Caco-2 (cell line): ENCODE measurements at places on chromosomes 1 and 21. TPM values are rescaled to one million over a fixed set of nuclear protein-coding genes. Genes with fewer than 3 reads are reported as not detected.
A peak's percentile ranks its signal among the peaks of the same experiment; 100 is the strongest.

DNA sequence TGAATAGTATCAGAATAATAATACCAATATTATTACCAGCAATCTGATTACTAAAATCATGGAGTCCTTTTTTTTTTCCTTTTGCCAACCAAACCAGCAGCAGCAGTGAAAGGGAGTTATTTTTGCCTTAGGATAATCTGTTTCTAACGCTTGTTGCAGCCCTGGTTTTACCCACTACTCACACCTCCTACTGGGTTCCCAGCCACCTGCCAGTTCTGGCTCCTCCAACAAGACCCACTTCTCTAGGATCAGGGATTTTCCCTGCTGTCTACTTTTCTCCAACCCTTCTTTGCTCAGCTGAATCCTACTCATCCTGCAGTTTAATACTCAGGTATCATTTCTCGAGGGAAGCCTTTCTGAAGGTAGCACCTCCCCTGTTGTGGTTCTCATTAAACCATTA lies 96.8 kb upstream of the BCAR3 start:
- DNase-seq: no peak

GRCh38 chr1:3541936-3542335 lies 69.4 kb downstream of the MEGF6 start:
- DNase-seq: no peak

GRCh38 chr1:168751195-168751650 lies 22.2 kb upstream of the DPT start:
- no peak for DNase-seq

Gene TRIM17
- total RNA-seq: 4.0 and 4.5 TPM in 2 replicates

Gene DENND2D
- total RNA-seq: 20.4 and 23.2 TPM in 2 replicates

Gene SPRR3
- total RNA-seq: 0.70 and 1.0 TPM in 2 replicates

Gene MRPS6
- total RNA-seq: 102 and 104 TPM in 2 replicates

Gene HHAT
- total RNA-seq: 3.9 and 4.3 TPM in 2 replicates

DNA sequence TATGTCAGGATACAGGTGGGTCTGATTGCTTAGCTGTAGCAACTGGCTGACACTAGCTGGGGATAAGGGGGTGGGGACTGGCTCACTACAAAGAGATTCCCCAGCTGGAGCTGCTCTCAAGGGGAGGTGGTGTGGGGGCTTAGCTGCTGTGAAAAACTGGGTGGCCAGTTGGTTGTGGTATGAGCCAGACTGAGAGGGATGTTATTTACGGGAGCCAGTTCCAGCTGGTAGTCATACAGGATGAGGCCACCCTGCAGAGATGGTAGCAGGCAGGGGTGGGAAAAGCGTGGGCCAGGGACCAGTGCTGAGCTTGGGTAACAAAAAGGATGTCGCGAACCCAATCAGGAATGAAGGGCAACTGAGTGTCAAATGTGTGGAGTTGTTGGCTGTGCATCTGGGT lies 204.0 kb upstream of the C21orf91 start:
- no peak for DNase-seq

Gene SNX7
- total RNA-seq: 16.1 and 17.5 TPM in 2 replicates

GRCh38 chr1:111449703-111450017 lies 396 bp downstream of the ATP5PB start:
- DNase-seq: no peak

Gene PRDM15
- total RNA-seq: 5.6 and 8.2 TPM in 2 replicates

DNA sequence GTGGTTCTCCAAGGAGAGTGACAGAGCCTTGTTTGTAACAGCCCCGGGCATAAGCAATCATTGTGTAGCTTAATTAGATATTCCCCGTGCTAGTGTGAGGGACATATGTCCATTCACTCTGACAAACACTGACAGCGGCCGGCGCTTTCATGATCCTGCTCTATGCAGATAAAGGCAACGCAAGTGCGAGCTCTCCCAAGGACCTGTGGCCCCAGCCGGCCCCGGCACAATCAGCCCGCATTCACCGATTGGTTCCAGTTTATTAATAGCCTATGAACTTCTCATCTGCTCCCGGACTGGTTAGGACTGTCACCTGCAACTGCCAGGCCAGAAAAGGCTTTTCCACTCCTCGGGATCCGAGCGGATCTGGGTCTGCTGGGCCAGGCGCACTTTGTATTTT lies 18.0 kb upstream of the OLIG1 start:
- DNase-seq: no peak

Gene IFI44
- not detected in 2 replicates for total RNA-seq

Gene LIN28A
- total RNA-seq: 5.7 TPM in 2 replicates

Gene CCDC27
- not detected in 2 replicates for total RNA-seq

- DNase-seq: no peak
Observed at GRCh38 chr1:60025552-60025951, 48.0 kb downstream of the C1orf87 start.

Gene PRR9
- total RNA-seq: 0.88 TPM in 1 of 2 replicates, not detected in the other

Gene OR2T11
- not detected in 2 replicates for total RNA-seq

DNA sequence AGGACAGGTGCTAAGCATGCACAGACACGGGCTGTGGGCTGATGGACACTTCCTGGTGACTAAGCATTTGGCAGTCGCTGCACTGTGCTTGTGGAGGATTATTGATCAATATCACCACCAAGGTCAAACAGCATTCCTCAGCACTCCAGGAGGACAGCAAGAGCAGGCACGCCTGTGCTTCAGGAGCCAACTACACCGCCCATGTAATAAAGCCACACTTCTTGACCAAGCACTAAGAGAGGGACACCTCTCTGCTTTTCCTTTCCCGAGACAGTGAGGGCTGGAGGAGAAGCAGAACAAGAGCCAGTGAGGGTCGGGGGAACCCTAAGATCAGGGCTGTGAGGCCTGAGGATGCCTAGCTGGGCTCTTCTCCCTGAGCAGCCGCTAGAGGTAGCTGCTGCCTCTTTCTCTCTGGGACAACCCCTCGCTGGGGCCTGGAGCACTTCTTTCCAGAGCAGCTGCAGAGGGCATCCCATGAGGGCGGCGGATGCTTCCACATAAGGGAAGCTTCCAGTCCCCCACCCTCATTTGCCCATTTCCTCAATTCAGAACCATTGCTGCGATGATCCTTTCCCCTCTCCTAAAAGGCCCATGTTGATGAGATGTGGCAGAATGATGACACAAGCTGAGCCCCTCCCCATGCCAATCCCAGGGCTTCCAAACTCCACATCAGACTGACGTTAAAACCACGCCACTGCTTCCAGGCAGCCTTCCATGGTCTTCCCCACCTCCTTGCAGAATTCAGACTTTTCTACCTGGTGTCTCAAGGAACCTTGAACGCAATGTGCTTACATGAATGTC lies 19.1 kb downstream of the RAB7B start:
- peak; percentile 53 for DNase-seq
